ENCODE measurements at places on chromosomes 11 and 22.

GRCh38 chr11:986270-986951 lies 50.1 kb downstream of the MUC6 start:
- DNase-seq = peak; percentile 77

- no peak for DNase-seq
Measured at GRCh38 chr22:31891366-31892079, 52.8 kb upstream of the YWHAH start.

DNA sequence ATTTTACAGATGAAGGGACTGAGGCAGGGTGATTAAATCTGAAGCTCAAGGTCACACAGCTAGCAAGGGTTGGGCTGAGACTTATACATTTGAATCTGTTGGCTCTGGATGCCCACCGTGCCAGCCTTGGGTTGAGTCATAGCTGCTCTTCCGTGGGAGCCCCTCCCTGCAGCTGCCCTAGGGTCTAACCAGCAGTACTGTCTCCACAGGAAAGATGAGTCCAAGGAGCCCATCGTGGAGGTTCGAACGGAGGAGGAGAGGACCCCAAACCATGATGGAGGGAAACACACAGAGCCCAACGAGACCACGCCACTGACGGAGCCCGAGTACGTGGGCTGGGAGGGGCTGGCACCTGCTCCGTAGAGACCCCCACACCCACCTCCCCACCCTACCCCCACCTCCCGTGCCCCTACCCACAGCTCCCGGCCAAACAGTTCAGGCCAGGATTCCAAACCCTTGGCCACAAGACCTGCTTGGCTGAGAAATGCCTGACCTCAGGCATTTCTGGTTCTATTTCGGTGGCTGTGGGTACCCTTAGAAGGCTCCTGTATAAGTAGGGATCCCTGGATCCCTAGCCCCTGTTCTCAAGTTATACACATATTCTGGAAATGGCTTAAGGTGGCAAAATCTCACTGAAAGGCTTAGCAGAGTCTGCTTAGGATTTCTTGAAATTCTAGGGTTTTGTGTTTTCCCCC lies 42.7 kb upstream of the TTC12 start:
- DNase-seq = no peak

DNA sequence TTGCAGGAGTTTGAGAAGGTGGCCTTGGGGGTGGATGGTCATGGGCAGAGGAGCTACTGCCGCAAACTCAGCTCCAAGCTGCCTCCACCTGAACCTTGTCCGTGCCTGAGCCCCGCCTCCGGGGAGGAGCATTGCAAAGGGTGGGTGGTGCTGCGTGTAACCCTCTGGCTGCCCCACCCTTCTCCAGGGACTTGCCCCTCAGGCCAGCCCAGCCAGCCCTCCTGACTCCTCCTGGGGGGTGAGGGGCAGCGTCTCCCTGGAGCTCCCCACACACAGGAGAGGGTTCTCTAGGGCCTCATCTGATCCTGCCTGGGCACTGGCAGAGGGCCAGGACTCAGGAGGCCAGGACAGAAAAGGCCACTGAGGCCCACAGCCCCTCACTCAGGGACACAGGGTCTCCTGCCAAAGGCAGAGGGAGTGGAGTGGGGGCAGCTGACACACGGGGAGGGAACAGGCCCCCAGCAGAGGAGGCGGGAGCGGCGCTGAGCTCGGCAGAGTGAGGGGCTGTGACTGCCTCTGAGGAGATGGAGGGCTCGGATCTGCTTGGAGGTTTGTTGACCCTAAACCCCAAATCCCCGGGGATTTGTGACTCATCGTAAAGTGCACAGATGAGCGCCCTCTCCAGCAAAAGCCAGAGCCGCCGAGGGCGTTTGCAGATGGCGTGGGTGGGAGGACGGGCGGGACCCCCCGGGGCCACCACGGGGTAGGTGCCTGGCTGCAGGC lies 12.8 kb downstream of the BRSK2 start:
- DNase-seq = no peak

DNA sequence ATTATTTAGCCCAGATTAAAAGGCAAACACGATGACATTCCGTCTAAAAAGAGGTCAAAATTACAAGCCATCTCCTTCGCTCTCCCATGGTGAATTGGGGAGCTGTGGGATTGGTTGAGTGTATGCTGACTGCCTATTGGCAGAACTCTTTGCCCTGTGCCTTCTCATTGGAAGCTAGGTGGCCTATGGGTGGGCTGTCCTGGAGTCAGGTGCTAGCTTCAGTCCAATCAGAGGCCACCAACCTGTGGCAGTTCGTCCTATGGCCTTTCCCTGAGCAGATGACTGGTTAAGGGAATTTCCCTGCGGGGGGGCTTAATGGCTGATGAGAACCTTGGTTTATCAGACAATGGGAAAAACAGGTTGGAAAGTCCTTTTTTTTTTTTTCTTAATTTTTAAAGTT lies 3.2 kb upstream of the MTMR3 start:
- no peak for DNase-seq

DNA sequence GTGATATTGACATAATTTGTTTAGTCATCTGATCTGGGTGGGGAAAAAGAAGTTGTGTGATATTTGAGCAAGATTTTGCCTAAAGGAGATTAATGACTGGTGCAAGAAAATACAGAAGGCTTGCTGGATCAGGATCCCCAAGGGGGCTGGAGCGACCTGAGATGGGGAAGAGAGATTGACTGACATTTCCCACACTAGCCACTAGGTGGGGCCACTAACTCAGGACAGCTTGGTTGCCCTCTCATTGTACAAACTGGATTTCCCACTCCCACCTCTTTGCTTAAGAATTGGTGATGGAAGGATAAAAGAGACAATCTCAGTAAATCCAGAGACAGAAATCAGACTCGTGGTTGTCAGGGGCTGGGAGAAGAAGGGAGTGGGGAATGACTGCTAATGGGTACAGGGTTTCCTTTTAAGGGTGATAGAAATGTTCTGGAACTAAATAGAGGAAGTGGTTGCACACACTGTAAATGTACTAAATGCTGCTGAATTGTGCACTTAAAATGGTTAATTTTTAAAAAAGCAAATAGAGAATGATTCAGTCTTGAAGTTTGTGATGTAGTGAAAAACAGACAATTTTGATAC lies 50.7 kb downstream of the CTTN start:
- DNase-seq = no peak

GRCh38 chr22:20430720-20431510 lies 6.7 kb downstream of the SCARF2 start:
- DNase-seq = no peak

GRCh38 chr11:69939551-69940245 lies 120.5 kb upstream of the FGF3 start:
- DNase-seq = no peak

DNA sequence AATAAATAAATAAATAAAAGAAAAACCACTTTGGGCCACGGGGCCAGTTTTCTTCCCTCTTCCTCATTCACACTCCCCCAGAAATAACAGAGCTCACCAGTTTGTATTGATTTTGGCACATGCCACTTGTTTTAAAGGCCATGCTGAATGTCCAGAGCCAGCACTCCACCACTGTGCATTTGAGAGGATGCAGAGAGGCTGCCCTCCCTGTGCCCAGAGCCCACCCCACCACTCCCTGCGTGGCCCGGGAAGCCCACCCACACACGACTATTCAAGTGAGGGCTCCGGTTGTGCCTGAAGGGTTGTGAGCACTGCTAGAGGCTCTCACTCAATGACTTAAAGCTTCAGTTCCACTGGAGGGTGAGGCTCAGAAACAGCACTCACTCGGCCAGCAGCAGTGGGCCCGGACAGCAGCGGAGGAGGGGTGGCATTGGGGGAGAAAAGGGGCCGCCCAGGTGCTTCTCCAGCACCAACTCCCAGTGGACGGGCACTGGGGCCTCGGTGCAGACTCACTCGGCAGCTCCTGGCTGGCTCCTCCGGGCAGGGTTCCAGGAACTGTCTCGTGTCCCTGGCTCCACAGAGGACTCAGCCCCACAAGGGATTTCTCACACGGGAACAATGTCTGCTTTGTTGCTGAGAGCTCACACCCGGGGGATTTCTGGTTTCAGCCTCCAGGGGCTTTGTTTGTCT lies 112.7 kb downstream of the SHANK2 start:
- peak; percentile 14 for DNase-seq

- no peak for DNase-seq
Measured at GRCh38 chr11:95832763-95833162, 42.5 kb downstream of the CEP57 start.

- peak; percentile 38 for DNase-seq
Measured at GRCh38 chr11:47593934-47594855, at the start of gene C1QTNF4. Gene C1QTNF4 (minus strand): TSS chr11:47594411. CDS start chr11:47590810, 3,601 bp downstream.

DNA sequence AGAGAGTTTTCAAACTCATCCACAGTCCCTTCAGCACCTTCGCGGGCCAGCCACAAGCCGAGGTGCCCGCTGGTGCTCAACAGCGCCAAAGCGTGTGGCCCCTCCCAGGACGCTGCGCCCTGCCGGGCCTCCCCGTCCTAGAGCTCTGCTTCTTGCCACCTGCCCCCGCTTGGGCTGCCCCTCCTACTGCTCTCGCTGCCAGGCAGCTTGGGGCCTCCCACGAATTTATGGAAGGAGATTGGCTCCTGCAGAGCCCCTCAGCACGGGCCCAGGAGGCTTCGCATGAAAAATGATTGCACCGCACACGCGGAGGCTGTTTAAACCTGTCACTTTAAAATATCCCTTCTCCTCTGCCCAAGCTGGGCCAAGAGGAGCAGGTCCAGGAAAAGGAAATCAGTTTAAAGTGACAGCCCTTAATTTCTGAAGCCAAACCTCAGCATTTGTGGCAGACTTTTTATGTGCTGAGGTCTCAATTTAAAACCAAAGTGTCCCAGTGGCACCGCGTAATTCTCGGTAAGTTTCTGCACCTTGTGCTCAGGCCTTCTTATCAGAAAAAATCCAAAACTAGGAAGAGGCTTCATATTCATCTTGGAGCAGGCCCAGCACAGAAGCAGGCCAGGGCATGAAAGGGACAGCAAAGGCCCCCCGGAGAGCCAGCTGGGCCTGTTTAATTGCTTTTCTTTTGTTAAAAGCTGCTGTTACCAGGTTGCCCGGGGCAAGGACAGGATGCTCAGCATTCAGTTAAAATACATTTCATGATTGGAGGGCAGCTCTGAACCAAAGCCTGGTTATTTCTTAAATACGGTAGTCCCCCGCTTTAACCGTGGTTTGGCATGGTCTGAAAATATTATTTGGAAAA lies 303.6 kb downstream of the OPCML start:
- DNase-seq = peak; percentile 22

GRCh38 chr11:119585043-119585781 lies 143.8 kb downstream of the NECTIN1 start:
- DNase-seq = no peak

- peak; percentile 93 for DNase-seq
Measured at GRCh38 chr22:23103199-23103954, 33.1 kb downstream of the GNAZ start.

DNA sequence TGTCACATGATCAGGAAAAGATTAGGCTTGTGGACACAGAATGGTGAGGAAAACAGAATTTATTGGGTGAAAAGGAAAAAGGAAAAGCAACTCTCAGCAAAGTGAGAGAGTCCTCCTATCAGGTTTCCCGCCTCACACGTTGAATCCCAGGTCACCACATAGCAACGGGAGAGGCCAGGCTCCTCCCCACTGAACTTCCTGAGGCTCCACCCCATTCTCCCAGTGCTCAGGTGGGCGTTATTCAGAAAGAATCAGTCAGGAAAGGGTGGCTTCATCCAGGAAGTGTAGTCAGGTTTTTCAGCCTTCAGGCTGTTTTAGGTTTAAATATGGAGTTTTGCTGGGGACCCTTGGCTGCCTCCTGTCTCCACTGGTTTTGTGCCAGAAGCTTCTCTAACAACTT lies 66.9 kb downstream of the SPON1 start:
- no peak for DNase-seq

DNA sequence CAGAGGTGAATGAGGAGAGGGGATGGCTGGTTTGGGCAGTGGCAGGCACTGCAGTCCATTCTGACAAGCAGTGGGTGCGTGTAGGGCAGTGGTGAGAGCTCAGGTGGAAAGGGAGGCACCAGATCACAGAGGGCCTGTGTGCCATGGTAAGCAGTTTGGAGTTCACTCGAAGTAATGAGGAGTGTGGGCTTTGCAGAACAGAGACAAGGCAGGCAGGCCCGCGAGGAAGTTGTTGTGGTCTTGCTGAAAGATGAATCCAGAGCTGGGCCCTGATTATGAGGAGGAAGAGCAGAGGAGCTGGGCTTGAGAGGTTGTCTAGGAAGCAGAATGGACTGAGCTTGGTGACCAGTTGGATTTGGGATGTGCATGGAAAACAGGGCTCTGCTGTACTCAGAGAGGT lies 1.6 kb upstream of the DNAJB13 start:
- DNase-seq = no peak

DNA sequence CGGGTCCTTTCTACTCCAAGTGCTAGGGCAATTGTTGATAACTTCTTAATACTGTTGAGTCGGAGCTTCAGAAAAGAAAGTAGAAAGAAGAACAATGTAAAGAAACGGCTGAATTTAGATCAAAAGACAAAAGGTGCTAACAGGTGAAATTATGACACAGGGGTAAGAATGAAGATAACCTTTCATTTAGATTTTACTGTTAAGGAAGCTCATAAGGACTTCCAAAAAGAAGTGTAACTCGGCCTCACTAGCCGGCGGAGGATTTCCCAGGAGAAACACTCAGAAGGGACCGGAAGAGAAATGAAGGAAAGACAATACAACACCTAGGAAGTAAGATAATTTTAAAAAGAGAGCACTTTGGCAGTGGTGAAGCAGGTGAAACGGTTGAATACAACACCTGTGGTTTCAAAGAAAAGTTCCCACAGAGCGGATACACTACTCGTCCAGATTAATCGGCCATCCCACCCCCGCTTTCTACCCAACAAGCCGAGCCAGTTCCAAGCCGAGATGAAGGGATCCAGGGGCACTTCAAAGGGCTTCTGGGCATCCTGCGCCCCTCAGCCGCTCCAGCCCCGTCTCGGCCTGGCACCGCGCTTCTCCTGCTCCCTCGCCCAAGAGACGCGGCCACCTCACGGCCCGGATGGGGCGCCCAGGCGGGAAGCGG lies 737 bp downstream of the PPP2R1B start:
- DNase-seq = no peak

GRCh38 chr22:46079861-46080821 lies 70.2 kb upstream of the PPARA start:
- peak; percentile 76 for DNase-seq

Data from cerebellar cortex (tissue), 1 donor.